ENCODE measurements at places on chromosomes 12 and 14. TPM values are rescaled to one million over a fixed set of nuclear protein-coding genes. Genes with fewer than 3 reads are reported as not detected.

Gene ENDOU
- total RNA-seq: not detected

Gene SPTB
- total RNA-seq: 1.5 TPM

Gene AQP2
- not detected for total RNA-seq

Gene ANKS1B
- total RNA-seq: 0.57 TPM

Gene STXBP6
- 2.7 TPM for total RNA-seq

Gene NGB
- total RNA-seq: not detected

Gene GPRC5D
- not detected for total RNA-seq
